ENCODE measurements at places on chromosomes 6 and 20.

GRCh38 chr20:20188647-20189046 lies 136.3 kb downstream of the CFAP61 start:
- ATAC-seq, result no peak

- ATAC-seq, result no peak
These were observed 56.9 kb downstream of the IRF4 start for GRCh38 chr6:448296-449056.

- peak; percentile 57 for ATAC-seq
These were observed at the start of gene CTSZ for GRCh38 chr20:59006864-59007664. Gene CTSZ, minus strand, starts transcription at chr20:59007254. Its CDS starts 126 bp downstream, at chr20:59007128.

GRCh38 chr6:68159433-68159832 lies 475.6 kb upstream of the ADGRB3 start:
- no peak for ATAC-seq

GRCh38 chr6:99232056-99232455 lies 117.4 kb downstream of the FAXC start:
- no peak for ATAC-seq

GRCh38 chr6:113048741-113049140 lies 701.6 kb downstream of the RFPL4B start:
- ATAC-seq, result no peak

DNA sequence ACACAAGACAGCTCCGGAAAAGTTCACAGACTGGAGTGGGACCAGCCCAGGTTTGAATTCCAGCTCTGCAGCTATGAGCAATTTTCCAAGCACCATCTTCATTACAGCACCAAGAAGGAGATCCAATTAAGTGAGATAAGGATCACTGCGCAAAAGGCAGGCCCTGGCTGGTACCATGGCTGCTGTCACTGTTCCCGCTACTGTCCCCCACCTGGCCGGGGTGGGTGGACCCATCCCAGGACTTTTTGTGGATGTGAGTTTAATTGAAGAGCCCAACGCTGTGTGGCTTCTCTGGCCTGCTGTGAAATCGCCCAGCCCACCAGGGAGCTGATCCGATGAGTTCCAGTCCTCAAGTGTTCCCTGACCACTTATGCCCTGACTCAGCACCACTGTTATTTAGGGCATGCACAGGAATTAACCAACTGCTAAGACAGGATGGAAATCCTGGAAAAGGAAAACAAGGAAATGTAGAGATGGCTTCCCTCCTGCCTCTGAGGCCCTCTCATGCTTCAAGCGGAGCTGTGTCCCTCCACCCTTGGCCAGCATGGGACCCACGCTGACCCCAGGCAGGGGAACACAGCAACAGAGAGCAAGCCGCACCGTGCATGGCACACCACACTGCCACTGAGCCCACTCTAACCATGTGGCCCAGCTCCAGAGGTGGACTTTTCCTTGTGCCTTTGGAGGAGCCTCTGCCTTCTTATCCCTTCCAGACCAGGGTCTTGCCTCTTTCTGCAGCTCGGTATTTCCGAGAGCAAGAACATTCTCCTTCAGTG lies 150.0 kb upstream of the CST7 start:
- no peak for ATAC-seq

DNA sequence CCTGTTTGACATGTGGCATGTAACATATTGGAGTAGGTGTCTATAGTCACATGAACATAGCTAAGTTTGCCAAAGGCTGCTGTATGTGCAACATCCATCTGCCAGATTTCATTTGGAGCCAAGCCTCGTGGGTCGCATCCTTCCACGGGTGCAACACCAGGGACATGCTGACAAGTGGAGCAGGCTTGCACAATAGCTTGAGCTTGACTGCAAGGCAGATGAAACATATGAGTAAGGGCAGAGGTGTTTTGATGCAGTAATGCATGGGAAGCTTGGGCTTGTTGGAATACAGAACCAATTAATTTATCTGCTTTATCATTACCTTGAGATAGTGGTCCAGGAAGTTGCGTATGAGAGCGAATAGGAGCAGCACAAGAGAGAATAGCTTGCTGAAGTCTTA lies 74.1 kb upstream of the BTN3A2 start:
- ATAC-seq, result no peak

GRCh38 chr6:141963543-141964295 lies 169.0 kb upstream of the GJE1 start:
- no peak for ATAC-seq

DNA sequence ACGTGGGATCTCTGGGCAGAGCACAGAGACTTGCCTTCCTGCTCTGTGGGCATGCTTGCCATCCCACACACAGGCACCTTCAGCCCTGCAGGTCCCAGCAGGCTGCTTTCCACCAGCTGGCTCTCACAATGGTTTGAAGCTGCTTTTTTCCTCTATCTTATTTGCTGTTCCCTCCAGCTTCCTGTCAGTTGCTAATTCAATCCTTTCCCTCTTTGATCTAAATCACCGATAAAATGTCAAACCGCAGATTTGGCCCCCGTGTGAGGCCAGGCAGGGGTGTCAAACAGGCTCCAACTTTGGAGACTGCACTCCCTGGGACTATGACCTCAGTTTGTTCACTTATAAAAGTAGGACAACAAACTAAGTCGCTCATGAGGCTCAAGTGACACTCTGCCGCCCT lies 40.6 kb upstream of the PCMTD2 start:
- peak; percentile 30 for ATAC-seq
